ENCODE measurements at places on chromosomes 6 and 20. TPM values are rescaled to one million over a fixed set of nuclear protein-coding genes. Genes with fewer than 3 reads are reported as not detected.

DNA sequence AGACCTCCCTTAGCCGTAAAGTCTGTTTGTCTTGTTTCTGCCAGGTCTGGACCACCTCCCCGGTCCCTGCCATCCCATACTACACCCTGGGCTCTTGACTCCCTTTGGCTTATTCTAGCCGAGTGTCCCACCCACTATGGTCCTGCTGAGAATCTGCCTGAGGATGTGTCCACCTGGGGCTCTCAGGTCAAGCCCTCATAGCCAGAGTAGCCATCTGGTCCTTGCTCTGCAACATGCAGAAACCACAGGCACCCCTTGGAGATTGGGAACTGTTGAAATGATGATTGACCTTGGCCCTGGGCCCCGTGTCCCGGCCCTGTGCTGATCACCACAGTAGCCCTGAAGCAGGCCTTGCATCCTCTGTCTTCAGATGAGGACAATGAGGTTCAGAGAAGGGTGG is 44.0 kb downstream of the VSTM2L start:
- DNase-seq = no peak

DNA sequence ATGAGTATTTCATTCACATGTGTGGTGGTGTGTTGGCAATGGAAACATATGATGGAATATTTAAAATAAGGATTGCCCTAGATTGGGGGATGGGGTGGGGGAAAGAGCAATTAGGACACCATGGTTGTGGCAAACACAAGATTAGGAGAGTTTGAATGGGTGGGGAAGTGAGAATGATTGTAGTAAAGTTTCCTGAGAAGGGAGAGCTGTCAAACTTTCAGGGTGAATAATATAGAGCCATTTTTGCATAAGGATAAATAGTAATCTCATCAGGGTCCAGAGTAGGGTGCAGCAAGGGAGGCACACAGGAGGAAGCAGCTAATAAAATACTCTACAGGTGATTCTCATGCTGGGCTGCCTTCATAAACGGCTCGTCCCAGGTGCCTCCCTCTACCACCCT is 294.9 kb upstream of the MARCKS start:
- no peak for DNase-seq

The PTPRK gene
- 39.9 TPM for total RNA-seq

The SIRPA gene
- total RNA-seq = 20.0 TPM

The UBD gene
- total RNA-seq = 0.25 TPM

GRCh38 chr6:10425975-10426780 is 11.3 kb upstream of the TFAP2A start:
- no peak for DNase-seq

The AGER gene
- 9.1 TPM for total RNA-seq

GRCh38 chr6:122180132-122180531 is 219.3 kb upstream of the HSF2 start:
- DNase-seq = no peak

GRCh38 chr6:123333000-123333756 is 303.6 kb downstream of the TRDN start:
- DNase-seq = no peak

DNA sequence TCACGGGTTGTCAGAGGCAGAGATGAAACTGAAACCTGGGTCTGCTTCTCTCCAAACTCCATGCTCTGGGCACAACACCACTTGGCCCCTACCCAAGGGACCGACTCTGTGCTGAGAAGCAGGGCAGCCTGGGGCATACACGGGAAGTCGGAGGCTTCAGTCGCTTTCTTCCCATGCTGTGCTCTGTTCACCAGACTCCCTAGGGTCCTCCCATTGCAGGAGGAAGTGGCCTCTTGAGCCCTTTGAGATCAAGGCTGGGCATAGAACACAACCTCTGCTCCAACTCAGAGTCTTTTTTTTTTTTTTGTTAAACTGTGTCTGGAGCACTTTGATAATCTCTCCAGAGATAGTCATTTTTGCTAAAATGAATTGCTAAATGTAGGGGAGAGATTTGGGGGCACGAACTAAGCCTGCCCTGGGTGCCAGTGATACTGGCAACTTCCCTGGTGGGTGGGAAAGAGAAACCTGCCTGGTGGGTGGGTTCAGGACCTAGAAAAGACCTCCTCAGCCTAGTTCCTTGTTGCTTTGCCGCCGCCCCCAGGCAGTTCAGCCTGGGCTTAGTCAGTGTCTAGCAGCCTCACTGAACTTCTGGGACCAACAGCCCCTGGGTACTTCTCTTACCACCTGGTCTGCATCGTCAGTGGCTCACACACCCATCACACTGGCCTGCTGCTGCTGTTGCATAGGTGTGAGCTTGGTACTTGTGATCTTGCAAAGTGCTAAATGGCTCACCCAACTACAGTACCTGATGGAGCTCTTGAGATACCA is 62.0 kb downstream of the PPP1R14C start:
- DNase-seq = no peak

- no peak for DNase-seq
Measured at GRCh38 chr20:64244870-64245603, 10.5 kb upstream of the PCMTD2 start.

DNA sequence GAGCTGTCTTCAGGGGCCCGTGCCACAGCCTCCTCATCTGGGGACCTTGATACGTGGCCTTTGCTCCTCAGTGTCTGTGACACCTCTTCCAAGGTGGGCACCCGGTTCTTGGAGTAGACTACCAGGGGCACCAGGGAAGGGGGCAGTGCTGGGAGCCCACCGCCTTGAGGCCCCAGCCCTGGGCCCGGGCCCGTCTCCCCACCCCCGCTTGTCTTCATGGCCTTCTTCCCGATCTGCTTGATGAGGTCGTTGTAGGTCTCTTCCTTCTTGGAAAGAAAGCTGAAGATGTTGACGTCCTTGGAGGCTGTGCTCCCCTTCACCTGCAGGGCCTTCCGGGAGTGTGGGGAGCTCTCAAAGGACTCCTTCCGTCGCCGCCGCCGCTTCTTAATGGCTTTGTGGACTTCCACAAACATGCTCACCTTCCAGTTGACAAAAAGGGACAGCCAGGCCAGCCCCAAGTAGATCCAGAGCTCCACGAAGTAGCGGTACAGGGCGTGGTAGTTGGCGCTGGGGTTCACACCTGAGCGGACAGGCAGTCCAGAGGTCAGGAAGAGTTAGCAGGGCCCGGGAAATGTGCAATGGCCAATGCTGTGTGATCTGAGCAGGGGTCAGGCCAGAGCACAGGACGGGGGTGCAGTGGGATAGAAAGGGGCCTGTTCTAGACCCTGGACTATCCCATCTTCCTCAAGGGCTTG is 37.9 kb downstream of the KCNK5 start:
- no peak for DNase-seq

DNA sequence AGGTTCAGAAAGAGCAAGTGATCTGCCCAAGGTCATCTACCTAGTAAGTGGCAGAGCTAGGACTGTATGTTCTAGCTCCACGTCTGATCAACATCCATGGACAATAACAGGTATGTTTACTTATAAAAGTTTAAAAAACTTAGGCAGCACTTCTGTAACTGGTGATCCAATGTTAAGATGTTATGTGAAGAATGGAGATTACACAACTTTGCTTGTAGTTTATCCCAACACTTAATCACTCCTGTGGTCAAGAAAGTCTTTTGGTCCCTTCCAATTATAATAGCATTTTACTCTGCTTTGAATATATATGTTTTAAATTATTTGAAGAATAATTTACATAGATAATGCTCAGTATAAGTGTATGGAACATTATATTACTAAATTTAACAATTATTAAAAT is 4.8 kb downstream of the FBXO30 start:
- no peak for DNase-seq

Data from ovary (tissue), 10 donors.